Stimulated activated CD4-positive, alpha-beta T cell treated with anti-CD3 and anti-CD28 coated beads, Interleukin-2, amount 100 ng/mL, for 48 hours (primary cell): ENCODE measurements at places on chromosomes 3 and 15.

- DNase-seq, result no peak
Observed at GRCh38 chr3:133977568-133977967, 52.2 kb downstream of the SLCO2A1 start.

- DNase-seq, result no peak
Observed at GRCh38 chr3:188208516-188208981, 54.6 kb downstream of the LPP start.

GRCh38 chr3:196991581-196992460, 23.2 kb upstream of the PIGZ start:
- no peak for DNase-seq

- DNase-seq, result no peak
Observed at GRCh38 chr3:151318991-151319390, 2.4 kb upstream of the GPR87 start.

GRCh38 chr15:70065006-70065722, 32.6 kb downstream of the TLE3 start:
- DNase-seq, result no peak

DNA sequence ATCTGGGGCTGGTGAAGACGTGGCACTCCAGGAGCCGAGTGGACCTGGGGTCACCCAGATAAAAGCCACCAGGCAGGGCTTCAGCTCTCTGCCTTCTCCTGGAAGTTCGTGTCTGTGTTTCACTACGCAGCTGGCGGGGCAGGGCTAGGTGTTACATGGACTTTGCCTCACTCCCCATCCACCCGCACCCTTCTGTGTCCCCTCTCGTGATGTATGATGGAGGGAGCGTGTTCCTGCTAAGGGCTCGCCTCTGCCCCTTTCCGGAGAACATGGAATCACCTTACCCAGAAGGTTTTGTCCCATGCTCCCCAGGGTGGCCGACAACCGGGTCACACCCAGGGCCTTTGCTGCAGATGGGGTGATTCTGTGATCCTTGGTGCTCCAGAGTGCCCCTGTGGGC, 96.2 kb downstream of the GABRG3 start:
- DNase-seq, result no peak

GRCh38 chr3:72632129-72632528, 216.1 kb downstream of the SHQ1 start:
- no peak for DNase-seq

DNA sequence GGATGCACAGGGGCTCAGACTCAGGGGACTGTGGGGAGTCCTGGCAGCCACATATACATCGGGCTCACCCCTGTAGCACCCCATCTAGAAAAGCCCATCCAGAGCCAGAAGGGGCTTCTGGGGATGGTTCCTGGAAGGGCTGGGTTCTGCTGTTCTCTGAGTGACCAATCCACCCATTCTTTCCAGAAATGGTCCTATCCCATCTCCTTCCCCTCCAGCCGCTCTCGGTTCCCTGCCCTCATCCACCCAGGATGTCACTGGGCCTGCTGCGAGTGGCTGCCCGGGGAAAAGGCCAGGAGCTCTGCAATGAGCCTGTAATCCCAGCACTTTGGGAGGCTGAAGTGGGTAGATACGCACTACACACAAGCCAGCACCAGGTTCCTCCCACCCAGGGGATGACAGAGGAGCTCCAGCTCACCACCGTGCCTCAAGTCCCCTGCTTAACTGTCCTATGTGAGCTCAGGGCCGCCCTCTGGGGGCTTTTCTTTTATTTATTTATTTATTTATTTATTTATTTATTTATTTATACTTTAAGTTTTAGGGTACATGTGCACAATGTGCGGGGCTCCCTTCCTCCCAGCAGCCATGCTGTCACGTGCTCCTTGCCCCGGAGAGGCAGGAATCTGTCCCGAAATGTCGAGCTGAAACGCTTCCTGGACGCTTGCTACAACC, 13.6 kb upstream of the CSK start:
- no peak for DNase-seq

DNA sequence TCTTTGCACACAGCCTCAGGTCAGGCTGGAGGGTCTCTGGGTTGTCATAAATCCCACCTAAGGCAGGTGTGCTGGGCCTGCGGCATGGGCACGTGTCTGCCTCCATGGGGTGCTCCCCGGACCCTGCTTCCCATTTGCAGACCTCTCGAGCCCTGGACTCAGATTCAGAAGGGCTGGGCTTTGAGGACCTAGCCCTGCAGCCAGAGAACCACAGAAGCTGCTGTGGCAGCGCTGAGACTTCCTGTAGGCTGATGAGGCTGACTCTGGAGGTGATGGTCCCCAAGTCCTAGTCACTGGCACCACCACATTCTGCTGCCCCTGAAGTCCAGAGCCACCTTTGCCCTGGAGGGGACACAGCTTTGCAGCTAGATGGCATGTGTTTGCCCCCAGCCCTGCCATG, 156.4 kb downstream of the LRRC28 start:
- DNase-seq, result no peak

DNA sequence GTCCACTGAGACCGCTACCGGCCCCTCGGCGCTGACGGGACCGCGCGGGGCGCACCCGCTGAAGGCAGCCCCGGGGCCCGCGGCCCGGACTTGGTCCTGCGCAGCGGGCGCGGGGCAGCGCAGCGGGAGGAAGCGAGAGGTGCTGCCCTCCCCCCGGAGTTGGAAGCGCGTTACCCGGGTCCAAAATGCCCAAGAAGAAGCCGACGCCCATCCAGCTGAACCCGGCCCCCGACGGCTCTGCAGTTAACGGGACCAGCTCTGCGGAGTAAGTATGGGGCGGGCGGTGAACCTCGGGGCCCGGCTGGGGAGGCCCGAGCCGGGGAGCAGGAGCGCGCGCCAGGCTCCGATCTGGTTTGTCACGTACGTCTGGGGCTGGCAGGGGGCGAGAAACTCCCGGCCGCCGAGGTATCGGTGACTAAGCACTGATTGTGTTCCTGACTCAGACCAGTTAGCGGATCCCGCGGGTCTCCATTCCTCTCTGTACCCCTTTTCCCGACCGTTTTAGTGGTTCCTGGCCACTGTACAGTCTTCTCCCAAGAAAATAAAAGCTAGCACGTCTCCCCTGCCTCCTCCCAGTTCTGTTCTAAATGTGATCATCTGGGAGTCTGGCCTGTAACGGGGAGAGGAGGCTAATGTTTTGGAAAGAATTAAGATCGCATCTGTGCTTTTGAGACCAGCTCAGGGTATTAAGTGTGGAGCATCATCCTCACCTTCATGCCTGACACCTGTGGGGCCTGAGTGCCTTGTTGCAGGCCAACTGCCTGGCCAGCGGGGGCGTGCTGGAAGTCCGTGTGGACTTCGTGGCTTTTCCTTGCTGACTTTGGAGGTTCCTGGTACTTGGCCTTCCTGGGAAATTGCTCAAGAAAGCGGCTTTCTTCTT, 691 bp downstream of the MAP2K1 start:
- peak; percentile 70 for DNase-seq
